ENCODE measurements at places on chromosomes 11 and 22.
A peak's percentile ranks its signal among the peaks of the same experiment; 100 is the strongest.

GRCh38 chr11:60942970-60943565 is 8.9 kb downstream of the SLC15A3 start:
- no peak for DNase-seq

DNA sequence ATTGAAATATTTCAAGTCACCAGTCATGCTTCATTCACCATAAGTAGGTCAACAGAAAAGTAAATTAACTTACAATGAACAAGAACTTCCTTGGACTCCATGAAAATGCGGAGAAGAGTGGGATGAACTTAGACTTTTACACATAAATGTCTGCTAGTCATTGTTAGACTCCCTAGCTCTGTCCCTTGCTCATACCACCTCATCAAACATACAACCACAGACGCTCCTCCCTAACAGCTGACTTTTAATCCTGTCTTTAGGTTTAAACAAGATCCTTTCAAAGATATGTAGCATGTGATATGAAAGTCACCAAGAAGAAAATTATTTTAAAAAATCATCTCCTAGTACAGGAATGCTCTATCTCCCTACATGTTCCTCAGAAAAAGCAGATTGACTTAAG is 248.1 kb downstream of the DLG2 start:
- DNase-seq: no peak

GRCh38 chr11:26473216-26474194 is 98.6 kb downstream of the MUC15 start:
- DNase-seq: no peak

DNA sequence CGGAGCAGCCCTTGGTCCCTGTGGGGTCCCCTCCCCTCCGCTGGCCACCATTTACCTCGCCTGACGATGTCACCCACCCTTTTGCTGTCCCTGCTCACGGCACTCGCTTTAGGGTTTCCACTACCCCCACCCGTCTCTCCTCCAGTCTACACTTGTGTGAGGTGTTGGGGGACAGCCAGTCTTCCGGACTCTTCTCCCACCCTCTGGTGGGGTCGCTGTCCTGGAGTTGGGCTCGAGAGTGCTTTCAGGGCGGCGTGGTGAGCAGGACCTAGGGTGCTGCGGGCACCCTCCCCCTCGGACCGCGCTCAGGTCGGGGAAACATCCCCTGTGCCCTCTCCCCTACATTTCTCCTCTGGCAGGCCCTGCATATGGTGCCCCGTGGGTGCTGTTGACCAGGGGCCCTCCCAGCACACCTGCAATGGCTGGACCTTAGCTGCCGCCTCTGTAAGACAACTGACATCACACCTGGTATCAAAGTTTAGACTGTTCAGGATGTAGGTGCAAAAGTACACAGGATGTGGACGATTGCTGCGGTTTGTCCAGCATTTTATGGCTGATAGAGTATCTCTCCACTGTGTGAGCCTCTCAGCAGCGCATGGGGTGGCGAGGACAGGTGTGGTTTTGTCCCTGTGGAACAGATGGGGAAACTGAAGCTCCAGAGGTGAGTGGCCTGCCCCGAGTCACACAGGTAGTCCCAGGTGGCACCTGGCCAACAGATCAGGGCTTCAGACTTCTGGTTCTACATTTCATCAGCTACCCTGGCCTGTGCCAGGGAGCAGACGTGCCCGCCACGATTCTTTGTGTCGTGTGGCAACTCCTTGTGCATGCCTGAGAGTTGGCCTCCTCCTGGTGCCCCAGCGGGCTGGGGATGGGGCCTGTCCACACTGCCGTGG is 1.2 kb downstream of the GRK2 start:
- DNase-seq: peak; percentile 62

- no peak for DNase-seq
These were observed 86.6 kb downstream of the YAP1 start for GRCh38 chr11:102196816-102197215.

- DNase-seq: no peak
These were observed 120.0 kb downstream of the SLC17A6 start for GRCh38 chr11:22458161-22458560.

GRCh38 chr11:36750349-36750748 is 152.3 kb upstream of the RAG2 start:
- DNase-seq: no peak

- no peak for DNase-seq
These were observed 1.2 kb upstream of the B3GAT1 start for GRCh38 chr11:134413043-134413825.

- DNase-seq: no peak
These were observed 81.5 kb downstream of the MUC15 start for GRCh38 chr11:26490546-26490945.

Measured in activated T-cell treated with anti-CD3 and anti-CD28 coated beads, Interleukin-2, amount 50 U/mL, for 24 hours (primary cell).